ENCODE measurements at places on chromosomes 3 and 15.

GRCh38 chr3:179046497-179047353, 24.9 kb downstream of the ZMAT3 start:
- DNase-seq = no peak

- DNase-seq = no peak
Observed at GRCh38 chr15:44193651-44194322, 1.3 kb downstream of the FRMD5 start.

DNA sequence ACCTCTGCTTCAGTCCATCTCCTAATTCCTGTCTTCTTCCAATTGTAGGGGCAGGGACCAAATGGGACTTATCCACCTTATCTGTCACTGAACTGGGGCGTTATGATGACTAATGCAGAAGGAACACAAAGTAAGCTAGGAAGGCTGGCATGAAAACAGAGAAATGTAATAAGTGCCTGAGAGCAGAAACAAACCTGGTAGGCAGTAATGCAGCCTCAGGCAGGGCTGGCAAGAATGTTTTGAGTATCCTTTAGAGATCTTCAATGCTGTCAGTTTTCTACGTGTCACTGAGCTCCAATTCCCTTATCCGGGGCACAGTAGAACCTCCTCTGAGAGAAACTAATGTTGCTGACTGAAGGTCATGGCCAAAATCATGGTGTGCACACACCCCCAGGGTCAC, 246.2 kb upstream of the TBL1XR1 start:
- DNase-seq = no peak

DNA sequence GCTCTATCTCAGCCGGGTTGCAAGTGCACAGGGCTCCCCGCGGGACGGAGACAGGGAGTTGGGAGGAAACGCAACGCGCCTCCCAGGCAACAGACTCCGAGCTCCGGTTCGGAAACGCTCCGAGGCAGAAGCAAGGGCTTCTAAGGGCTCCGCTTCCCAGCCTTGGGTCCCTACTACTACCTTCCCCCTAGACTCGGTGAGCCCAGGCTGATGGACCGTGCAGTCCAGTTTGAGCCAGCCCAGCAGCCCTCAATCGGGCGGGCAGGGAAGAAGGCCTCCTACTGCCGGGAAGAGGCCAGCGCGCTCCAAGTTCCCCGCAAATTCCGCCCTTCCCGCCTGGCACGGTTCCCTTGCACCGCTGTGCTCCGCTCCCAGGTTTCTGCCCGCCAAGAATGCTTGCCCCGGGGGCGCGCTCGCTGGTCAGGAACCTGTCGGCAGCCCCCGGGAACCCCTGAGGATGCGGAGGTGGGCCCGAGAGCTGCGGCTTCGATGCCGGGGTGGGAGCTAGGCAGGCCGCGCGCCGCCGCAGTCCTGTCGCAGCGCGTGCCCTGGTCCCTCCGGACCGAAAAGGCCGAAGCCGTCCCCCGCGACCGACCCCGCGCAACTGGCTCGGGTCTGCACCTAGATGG, 728 bp downstream of the TRANK1 start:
- no peak for DNase-seq

Measured in stimulated activated CD8-positive, alpha-beta memory T cell treated with anti-CD3 and anti-CD28 coated beads, Interleukin-4, amount 100 ng/mL, for 1 hour (primary cell).